Lower lobe of right lung (tissue), 2 donors: ENCODE measurements at places on chromosomes 1 and 21. TPM values are rescaled to one million over a fixed set of nuclear protein-coding genes. Genes with fewer than 3 reads are reported as not detected.

SCCPDH gene
- 35.3 TPM for total RNA-seq

FBXO42 gene
- 21.5 TPM for total RNA-seq

CFHR4 gene
- not detected for total RNA-seq

TLR5 gene
- total RNA-seq = 26.6 TPM

CCDC185 gene
- not detected for total RNA-seq

PLPP3 gene
- total RNA-seq = 106 TPM

SIKE1 gene
- total RNA-seq = 34.3 TPM

TFF2 gene
- not detected for total RNA-seq

TNFRSF8 gene
- 2.7 TPM for total RNA-seq

PHACTR4 gene
- total RNA-seq = 44.2 TPM

CMPK1 gene
- total RNA-seq = 116 TPM

DNA sequence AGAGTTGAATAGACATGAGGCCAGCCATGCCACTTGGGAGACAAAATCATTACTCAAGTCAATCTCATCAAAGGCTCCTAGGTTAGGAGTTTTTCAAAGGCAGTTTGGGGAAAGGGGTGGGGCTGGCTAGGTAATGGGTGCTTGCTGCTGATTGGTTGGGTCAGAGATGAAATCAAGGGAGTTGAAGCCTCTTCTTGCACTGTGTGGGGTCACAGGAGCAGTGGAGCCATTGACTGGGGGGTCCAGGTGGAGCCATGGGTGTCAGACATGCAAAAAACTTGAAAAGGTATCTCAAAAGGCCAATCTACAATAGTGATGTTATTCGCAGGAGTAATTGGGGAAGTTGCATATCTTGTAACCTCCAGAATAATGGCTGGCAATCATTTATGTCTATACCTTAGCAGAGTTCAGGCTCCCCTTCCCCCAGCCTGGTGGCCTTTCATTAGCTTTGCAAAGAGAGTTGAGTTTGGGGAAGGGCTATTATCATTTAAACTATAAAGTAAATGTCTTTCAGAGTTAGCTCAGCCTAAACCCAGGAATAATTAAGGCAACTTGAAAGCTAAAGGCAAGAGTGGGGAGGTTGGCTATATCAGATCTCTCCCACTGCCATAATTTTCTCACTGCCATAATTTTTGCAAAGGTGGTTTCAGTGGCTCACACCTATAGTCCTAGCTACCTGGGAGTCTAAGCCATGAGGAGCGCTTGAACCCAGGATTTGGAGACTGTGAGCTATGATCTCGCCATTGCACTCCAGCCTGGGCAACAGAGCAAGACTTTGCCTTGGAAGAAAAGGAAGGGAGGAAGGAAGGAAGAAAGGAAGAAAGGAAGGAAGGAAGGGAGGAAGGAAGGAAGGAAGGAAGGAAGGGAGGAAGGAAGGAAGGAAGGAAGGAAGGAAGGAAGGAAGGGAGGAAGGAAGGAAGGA, 7.8 kb upstream of the PINK1 start:
- DNase-seq = no peak

- no peak for DNase-seq
These were observed 35.1 kb downstream of the UAP1 start for GRCh38 chr1:162596514-162597170.

- DNase-seq = no peak
These were observed 133.4 kb downstream of the PLPPR5 start for GRCh38 chr1:98870959-98871903.

DNA sequence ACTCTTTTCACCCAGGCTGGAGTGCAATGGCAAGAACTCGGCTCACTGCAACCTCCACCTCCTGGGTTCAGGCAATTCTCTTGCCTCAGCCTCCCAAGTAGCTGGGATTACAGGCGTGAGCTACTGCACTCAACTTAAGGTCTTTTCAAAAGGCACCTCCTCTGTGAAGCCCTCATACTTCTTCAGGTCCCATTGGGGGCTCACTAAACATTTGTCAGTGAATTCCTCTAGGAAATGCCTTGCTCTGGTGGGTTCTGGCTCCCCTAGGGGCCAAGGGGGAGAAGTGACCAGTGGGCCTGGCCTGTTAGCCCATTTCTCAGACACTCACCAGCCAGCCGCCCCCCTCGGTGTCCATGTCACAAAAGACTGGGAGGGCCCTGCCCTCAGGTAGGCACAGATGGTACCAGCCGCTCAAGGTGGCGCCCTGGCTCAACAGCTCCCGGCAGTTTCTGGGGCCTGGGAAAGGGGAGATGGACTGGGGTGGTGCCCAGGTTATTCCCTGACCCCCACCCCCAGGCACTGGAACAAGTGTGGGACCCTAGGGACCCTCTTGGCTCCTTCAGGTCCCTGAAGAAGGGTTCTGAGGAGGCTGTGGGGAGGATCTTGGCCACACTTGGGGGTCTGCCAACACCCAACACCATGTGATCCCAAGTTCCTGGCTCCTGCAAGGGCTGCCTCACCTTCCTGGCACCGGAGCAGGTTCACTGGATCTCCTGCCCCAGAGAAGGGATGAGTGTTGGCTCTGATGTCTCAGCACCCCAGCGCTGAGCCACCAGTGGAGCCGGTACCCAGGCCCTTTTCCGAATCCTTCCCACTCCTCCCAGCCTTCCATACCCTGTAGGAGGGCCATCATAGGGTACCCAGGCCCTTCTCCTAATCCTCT, 1.6 kb downstream of the FCN3 start:
- DNase-seq = no peak

GRCh38 chr1:174022976-174023277, 770 bp upstream of the RC3H1 start:
- no peak for DNase-seq

- DNase-seq = no peak
These were observed 9.9 kb downstream of the CNIH3 start for GRCh38 chr1:224626042-224626441.

GRCh38 chr21:37079211-37079824, 6.3 kb downstream of the TTC3 start:
- no peak for DNase-seq

DNA sequence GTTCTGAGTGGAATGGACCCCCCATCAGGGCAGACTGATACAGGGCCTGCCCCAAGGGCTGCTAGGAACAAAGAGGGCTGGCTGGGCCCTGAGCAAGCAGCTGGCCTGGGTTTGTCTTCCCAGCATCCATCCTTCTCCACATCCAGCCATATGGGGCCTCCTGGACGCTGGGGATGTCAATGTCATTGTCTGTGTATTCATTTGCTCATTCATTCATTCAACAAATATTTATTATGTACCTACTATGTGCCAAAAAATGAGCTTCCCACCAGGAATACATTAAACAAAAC, 15.6 kb upstream of the ECE1 start:
- DNase-seq = no peak

DNA sequence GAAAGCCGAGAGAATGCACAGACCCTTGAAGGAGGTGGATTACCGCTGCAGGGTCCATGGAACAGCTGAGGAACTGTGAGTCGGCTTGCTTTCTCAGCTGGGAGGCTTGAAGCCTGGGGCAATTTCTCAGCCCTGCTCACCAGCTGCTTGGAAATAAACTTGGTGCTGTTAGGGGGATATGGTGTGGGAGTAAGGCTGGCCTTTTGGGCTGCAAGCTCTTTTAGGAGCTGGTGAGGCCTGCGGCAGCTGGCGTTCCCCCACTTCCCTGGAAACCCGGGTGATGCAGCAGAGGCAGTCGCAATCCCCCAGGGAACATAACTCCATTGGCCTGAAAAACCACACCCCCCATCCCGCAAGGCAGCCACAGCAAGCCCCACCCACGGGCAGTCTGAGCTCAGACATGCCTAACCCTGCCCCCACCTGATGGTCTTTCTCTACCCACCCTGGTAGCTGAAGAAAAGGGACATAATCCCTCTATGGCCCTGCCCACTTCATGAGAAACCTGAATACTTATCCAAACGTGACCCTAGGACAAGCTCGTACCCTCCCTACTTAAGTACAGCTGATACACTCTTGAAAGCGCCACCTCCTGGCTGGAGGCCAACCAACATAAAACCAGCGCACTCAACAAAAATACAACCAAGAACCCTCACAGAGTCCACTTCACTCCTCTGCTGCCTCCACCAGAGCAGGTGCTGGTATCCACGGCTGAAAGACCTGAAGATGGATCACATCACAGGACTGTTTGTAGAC, 1995.8 kb downstream of the NCAM2 start:
- no peak for DNase-seq

DNA sequence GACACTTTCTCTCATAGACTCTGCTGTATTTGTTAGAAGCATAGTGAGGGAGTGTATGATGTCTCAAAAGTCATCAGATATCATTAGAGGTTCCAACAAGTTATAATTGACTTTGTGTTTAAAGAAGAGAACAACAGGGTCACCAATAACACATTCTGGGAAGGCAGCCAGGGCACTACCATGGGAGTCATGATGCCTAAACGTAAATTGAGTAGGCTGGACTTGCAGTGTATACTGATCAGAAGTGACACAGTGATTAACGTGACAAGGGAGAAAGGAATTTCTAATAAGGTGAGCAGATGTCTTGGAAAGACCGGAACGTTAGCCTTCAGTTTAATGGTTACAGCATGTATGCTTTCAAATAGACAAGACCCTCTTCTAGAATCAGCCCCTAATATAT, 973.2 kb downstream of the NCAM2 start:
- DNase-seq = no peak

- no peak for DNase-seq
These were observed 1.8 kb upstream of the SPRR2A start for GRCh38 chr1:153058826-153059784.

- peak; percentile 70 for DNase-seq
These were observed 32.7 kb upstream of the WASF2 start for GRCh38 chr1:27522432-27523336.

DNA sequence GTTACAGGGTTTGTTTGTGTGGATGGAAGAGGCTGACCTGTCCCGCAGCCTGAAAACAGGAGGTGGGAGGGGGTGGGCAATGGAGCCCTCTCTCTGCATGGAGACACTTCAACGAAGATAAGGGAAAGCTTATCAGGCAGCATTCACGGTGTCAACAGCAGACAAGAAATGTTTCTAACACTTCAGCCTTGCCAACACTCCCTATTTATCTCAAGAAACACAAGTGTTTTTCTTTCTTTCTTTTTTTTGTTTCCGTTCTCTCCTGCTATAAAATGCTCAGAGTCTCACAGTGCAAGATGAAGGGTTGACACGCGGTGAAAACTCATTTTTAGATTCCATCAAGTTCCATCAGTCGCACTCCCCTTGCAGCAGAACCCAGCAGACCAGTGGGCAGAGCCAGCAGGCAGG, 594.4 kb downstream of the MATN1 start:
- DNase-seq = no peak

- DNase-seq = no peak
These were observed 519.8 kb downstream of the PTPRU start for GRCh38 chr1:29756085-29756484.

DNA sequence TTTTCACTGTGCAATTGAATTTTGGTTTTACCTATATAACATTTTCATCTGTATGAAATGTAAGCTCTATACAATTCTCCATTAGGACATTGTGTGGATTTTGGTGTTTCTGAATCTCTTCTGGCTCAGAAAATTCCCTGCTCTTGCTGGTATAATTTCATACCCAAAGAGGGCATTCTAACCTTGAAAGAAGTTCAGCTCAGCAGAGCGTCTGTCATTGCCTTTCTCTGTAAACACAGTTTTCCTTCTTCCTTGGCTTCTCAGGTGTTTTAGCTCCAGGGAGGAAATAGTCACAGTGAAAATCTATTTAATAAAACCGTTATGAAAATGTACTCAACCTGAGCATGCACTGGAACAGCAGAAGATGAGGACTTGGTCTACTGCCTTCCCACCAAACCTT, 16.0 kb downstream of the DISC1 start:
- DNase-seq = no peak

DNA sequence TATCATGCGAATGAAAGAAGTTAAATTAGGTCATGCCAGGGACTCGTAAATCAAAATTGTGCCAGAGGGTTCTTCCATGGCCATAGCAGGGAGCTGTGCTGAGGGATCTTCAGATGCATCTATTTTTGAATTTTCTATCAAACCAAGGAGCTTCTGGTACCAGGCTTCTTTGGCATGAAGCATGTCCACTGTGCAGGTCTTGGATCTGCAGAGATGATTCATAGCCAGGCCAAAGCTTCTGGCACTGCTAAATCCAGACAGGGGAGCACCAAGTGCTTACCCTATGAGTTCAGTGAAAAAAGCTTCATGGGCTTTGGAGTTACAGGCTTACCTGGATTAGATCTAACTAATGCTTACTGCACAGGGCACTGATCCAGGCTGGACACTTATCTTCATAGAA, 154.2 kb upstream of the DAB1 start:
- no peak for DNase-seq

- no peak for DNase-seq
These were observed 559.8 kb downstream of the LMO4 start for GRCh38 chr1:87888446-87888845.

GRCh38 chr1:44630116-44630515, 44.2 kb downstream of the TMEM53 start:
- DNase-seq = no peak

DNA sequence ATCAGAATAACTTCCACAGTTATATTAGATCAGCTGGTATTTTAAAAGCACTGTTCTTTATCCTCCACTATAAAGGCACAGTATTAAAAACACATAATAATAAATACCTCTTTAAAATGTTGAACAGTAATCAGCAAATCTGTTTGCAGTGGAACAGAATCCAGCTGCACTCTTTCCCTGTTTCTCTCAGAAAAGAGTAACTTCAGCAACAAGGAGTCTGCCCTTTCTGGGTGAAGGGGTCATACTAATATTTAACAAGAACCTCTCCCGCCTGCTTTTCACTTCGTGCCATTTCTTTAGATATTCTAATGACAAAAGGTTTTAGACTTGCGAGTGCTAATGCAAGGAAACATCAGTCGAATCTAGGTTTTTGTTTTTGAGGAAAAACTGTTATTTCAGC, 194.2 kb upstream of the FMN2 start:
- no peak for DNase-seq

- DNase-seq = peak; percentile 51
These were observed 283.5 kb downstream of the C1orf94 start for GRCh38 chr1:34460193-34460592.

GRCh38 chr1:23796466-23797271, 3.9 kb downstream of the GALE start:
- no peak for DNase-seq

DNA sequence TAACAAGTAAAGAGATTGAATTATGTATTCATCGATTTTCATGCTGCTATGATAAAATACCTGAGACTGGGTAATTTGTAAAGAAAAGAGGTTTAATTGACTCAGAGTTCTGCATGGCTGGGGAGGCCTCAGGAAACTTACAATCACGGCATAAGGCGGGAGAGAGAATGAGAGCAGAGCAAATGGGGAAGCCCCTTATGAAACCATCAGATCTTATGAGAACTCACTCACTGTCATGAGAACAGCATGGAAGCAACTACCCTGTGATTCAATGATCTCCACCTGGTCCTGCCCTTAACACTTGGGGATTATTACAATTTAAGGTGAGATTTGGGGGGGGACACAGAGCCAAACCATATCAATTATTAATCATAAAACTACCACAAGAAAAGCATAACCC, 3.3 kb upstream of the GBP3 start:
- no peak for DNase-seq

DNA sequence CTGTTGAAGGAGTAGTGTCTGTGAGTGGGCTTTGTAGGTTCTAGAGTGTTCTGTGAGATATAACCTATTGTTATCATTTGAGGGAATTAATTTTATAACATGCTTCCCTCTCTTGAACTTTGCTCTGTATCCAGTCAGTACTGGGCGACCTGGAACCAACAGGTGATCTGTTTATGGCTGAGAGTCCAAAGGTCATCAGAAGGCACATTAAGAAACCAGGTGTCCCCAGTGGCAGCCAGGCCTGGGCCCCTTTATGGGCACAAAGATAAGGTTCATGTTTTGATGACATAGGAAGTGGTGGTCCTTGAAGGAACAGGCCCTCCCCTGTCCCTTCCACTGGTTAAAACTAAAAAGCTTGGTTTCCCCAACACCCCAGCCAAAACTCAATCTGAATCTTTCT, 61.1 kb downstream of the FHAD1 start:
- DNase-seq = no peak

GRCh38 chr1:53964109-53964508, 18.0 kb downstream of the LRRC42 start:
- DNase-seq = no peak
